ENCODE measurements at places on chromosomes 11 and 22. TPM values are rescaled to one million over a fixed set of nuclear protein-coding genes. Genes with fewer than 3 reads are reported as not detected.

Gene OR52D1
- total RNA-seq, result not detected

Gene FOSL1
- 143 TPM for total RNA-seq

Gene OR4C16
- total RNA-seq, result not detected

Gene OR52H1
- not detected for total RNA-seq

Gene SOX10
- not detected for total RNA-seq

Gene RTN4R
- total RNA-seq, result 18.6 TPM

Gene HEPN1
- not detected for total RNA-seq

Gene PAMR1
- total RNA-seq, result 0.22 TPM

Gene PRR33
- not detected for total RNA-seq

DNA sequence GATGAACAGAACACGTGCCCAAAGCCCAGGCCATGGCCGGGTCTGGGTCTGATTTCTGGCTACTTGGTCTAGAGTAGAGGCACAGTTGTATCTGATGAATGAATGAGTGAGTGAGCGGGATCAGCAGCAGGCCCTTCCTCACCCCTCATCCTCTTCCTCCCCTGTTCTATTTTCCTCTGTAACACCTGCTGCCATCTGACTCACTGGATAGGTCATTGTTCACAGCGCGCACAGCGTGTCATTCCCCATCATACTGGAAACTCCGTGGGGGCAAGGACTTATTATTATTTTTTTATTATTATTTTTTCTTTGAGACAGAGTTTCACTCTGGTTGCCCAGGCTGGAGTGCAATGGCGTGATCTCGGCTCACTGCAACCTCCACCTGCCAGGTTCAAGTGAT, 13.9 kb downstream of the NCF4 start:
- no peak for DNase-seq

DNA sequence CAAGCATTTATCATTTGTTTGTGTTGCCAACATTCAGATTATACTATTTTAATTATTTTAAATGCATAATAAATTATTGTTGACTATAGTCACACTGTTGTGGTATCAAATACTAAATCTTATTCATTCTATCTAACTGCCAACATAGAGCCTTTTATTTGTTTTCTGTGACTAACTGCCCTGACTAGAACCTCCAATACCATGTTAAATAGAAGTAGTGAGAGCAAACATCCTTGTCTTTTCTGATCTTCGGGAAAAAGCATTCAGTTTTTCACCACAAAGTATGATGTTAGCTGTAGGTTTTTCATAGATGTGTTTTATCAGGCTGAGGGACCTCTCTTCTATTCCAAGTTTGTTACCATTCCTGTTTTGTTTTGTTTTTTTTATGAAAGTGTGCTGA, 15.2 kb downstream of the TRIM34 start:
- no peak for DNase-seq

DNA sequence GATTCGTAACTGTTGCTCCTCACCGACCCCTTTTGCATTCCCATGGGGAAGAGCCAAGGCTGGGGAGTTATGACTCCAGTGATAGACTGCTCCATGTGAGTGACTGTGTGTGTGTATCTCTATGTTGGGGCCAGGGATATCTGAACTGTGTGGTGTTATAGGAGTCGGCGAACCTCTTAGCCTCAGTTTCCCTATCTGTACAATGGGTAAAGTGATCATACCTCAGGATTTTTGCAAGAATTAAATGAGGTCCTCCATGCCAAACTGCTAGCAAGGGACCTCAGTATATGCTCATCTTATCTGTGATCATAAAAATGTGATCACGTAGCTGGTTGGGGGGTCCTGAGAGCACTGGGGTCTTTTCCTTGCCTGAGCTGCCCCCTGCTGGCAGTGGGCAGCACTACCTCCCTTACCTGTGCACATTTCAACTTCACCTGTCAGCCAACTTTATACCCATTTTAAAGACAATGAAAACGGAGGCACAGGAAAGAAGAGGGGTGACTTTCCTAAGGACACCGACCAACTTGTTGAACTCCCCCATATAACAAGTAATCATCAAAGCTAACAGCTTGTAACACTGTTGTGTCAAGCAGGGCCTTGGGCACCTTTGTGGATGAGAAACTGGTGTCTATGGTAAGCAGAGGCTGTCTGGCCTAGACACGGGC, 1.4 kb upstream of the DPP3 start:
- no peak for DNase-seq

- DNase-seq, result no peak
Measured at GRCh38 chr11:85279267-85279666, 347.9 kb downstream of the DLG2 start.

DNA sequence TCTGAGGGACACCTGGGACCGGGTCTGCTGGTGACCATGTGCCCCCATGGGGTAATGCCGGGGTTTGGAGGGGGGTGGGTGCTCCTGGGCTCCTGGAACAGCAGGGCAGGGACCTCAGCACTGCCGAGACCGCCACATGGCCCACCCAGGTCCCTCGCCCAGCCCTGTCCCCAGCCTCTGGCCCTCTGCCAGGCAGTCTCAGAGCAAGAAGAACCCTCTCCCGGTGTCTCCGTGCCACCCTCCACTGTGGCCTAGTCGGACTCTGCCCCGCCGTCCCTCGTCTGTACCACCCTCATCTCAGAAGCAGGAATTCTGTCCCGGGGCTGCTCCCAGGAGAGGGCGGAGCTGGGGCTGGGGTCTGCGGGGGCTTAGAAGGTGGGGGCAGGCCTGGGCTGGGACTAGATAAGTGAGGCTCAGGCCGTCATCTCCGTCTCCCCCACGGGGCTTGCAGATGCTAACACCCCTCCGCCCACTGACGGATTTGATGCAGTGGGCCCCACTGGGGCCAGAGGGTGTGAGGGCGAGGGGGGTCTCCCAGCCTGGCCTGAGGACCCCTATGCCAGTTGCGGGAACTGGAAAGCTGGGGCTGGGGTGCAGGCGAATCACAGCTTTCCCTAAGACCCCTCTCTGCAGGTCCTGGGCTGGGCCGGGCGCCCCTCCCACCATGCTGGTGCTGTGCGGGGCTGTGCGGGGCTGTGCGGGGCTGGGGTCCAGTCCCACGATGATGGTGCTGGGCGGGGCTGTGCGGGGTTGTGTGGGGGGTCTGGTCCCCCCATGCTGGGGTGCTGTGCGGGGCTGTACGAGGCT, 1.1 kb downstream of the MUC5AC start:
- no peak for DNase-seq

- peak; percentile 36 for DNase-seq
Measured at GRCh38 chr11:116471608-116472256, 301.1 kb downstream of the BUD13 start.

DNA sequence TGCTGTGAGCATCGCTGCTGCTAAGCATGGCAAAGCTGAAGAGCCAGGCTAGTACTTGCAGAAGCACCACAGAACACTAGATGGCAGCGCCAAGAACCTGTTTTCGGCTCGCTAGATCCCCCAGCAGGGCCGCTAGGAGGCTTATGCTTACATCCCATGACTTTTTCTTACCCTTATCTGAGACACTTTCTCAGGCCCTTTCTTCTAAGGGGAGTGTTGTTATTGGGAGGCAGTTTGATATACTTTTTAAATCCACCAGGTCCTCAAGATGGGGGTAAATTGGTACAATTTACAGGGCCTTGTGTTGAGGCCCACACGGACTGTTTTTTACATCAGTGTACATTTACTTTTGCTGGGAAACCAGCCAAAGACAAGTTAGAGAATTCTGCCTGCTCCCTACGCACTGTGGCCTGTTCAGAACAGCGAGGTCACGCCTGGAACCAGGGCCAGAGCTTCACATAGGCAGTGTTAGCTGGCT, 4.0 kb downstream of the TRIM6 start:
- DNase-seq, result peak; percentile 81

DNA sequence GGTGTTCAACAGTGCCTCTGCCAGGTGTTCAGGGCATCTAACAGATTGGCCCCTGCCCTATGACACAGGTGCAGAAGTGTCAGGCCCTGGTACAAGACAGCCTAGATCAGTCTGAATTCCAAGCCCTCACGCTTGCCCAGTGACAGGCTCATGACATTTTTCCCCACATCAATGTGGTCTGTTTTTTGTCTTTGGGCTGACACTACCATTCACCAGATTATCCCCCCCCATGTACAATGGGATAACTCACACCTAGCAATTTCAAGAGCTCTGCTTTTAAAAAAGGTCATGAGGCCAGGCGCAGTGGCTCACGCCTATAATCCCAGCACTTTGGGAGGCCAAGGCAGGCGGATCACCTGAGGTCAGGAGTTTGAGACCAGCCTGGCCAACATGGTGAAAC, 155.5 kb upstream of the PITPNB start:
- DNase-seq, result no peak

DNA sequence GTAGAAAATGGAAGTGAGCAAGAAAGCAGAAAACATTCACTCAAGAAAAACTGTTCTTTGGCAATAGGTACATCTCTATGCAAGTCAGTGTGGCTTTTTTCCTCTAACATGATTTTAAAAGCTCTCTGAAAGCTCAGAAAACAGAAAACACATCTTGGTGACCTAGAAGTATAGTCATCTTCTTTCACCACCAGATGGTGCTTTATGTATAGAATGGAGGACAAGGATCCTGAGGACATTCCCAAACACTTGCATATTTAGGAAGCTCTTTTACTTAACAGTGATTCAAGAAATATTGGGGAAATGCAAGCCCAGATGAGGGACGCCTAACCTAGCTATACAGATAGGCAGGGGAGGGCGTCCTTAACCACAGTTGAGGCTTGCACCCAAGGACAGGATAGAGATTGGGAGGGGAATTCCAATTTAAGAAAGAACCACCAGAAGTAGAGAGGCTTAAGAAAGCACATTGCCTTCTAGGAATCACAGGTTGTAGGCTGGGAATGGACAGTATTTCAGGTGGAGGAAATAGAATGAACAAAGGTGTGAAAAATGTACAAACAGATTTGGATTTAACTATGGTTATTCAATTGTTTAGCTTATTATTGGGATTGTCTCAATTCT, 13.8 kb upstream of the CCDC81 start:
- no peak for DNase-seq

DNA sequence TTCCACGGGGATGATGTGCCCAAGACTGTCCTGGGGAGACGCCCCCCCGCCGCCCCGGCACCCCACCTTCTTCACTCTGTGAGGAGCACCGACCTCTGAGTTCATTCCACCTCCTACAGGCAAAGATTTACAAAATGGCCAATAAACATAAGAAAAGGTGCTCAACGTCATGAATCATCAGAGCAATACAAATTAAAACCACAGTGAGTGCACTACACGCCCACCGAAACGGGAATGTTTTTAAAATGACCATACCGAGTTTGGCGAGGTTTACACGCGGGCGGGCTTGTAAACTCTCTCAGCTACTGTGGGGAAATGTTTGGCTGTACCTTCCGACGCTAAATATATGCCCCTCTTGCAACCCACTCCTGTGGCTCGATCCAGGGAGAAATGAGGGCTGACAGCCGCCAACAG, 7.9 kb downstream of the NPTXR start:
- DNase-seq, result no peak

- no peak for DNase-seq
Measured at GRCh38 chr11:19243143-19243542, 2.4 kb upstream of the E2F8 start.

- no peak for DNase-seq
Measured at GRCh38 chr11:4049006-4049405, 45.6 kb upstream of the RRM1 start.

- no peak for DNase-seq
Measured at GRCh38 chr22:37197451-37198257, 9.6 kb upstream of the C1QTNF6 start.

DNA sequence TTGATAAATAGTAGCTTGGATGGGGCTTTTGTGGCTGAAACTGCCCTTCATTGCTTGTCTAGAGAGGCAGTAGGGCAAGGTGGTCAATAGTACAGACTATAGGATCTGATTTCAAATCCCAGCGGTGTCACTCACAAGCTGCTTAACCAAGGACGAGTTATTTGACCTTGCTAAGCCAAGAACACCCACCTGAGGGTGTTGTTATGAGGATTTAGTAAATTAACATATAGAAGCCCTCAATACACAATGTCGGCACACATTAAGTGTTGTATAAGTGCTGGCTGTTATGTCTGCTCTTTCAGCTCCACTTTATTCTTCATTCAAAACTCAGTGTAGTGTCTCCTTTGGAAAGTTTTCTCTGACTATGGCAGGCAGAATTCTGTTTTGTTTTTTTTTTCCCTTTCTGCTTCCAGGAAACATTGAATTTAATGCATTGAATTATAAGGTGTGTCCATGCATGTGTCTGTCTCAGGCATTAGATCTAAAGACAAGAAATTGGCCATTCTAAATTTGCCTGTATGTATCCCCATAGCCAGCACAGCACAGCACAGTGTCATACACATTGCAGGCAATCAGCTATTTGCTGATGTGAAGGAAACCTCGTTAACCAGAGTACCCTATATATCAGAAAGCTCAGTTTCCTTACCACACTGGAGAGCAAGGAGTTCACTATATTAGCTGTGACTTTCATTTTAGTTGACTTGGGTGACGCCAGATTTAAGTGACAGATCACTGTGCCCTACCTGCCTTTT, 212.1 kb downstream of the NELL1 start:
- no peak for DNase-seq

GRCh38 chr11:128889657-128890213, 1.4 kb upstream of the KCNJ5 start:
- no peak for DNase-seq

- no peak for DNase-seq
Measured at GRCh38 chr11:118343981-118344515, at the start of gene CD3G. Gene CD3G (plus strand): TSS chr11:118344344. CDS start chr11:118344424, 80 bp downstream.

DNA sequence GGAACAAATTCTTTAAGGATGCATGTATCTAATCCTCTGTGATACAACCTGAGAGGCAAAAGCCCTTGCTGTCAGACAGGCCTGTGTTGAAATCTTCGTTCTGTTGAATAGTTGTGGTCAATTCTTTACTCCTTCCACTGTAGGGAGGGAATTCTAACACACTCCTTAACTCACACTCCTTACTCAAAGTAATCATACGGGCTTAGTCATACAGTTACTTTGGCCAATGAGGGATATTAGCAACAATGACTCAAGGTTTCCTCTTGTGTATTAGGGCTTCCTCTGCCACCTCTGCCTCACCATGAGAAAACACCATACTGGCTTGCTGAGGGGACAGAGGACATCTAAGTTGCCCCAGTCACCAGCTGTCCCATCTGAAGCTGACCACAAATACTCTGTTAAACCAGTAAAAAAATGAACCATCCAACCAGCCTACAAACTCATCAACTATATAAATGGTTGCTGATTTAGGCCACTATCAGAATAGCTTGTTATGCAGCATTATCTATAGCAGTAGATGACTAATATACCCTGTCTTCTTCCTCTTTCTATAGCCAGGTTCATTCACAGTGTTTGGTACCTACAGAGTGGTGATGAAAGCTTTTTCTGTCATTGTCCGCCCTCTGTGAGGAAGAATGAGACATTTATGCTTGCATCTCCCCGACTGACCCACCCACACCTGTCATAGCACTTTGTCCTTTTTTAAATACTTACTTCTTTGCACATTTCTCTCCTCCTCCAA, 322.8 kb upstream of the SYN3 start:
- DNase-seq, result peak; percentile 95

GRCh38 chr11:117837070-117837776, 12.7 kb upstream of the FXYD2 start:
- DNase-seq, result no peak

GRCh38 chr22:50700387-50701075, 27.9 kb downstream of the SHANK3 start:
- peak; percentile 13 for DNase-seq

- no peak for DNase-seq
Measured at GRCh38 chr22:47618180-47619010, 855.9 kb downstream of the TBC1D22A start.

GRCh38 chr11:36427876-36428275, 82.2 kb downstream of the TRAF6 start:
- no peak for DNase-seq
